ENCODE measurements at places on chromosomes 7 and 10. TPM values are rescaled to one million over a fixed set of nuclear protein-coding genes. Genes with fewer than 3 reads are reported as not detected.

The ZDHHC16 gene
- total RNA-seq, result 37.7 TPM

The MRLN gene
- total RNA-seq, result not detected

The LRRC61 gene
- total RNA-seq, result 1.2 TPM

The CALML5 gene
- total RNA-seq, result not detected

The PALD1 gene
- total RNA-seq, result 5.2 TPM

The FRMPD2 gene
- not detected for total RNA-seq

The FAM241B gene
- total RNA-seq, result not detected

The STRIP2 gene
- total RNA-seq, result 11.2 TPM

The SAP25 gene
- total RNA-seq, result not detected

The TRIM50 gene
- total RNA-seq, result not detected

The TPST1 gene
- total RNA-seq, result 37.7 TPM

The AUTS2 gene
- 0.30 TPM for total RNA-seq

The RAPGEF5 gene
- total RNA-seq, result 291 TPM

The MYO1G gene
- 0.15 TPM for total RNA-seq

The SDK1 gene
- total RNA-seq, result 0.32 TPM

Measured in epithelial cell of umbilical artery (primary cell).